ENCODE measurements at places on chromosomes 3 and 15. TPM values are rescaled to one million over a fixed set of nuclear protein-coding genes. Genes with fewer than 3 reads are reported as not detected.

GRCh38 chr3:14451844-14452739 is 49.7 kb downstream of the SLC6A6 start:
- H3K27ac ChIP-seq: peak overlapping the region; percentile 88
- peaks cover 39% of the 10 kb centered on the region for H3K4me1 ChIP-seq
- H3K36me3 ChIP-seq: peaks cover 33% of the 10 kb centered on the region

The RTP4 gene
- total RNA-seq: 6.7 TPM

DNA sequence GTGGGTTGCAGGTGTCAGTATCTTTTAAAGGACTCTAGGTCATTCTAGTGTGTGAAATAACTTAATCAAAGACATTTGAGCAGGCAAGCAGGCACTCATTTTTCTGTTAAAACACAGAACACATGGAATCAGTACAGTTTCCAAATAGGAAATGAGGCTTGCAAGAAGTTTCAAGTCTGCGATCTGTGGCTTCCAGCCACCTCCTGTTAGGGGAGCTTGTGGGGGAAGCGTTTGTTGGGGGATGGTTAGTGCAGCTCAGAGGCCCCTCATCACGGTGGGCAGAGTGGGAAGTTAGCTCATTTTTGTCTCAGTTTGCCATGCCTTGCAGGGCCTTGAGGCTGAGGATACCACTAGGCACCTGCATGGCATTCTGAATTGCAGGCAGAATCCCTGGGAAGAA is 59.9 kb downstream of the SLC6A11 start:
- no peaks in the 10 kb centered on the region for H3K36me3 ChIP-seq
- no peak overlapping the region for H3K27ac ChIP-seq
- DNase-seq: no peak
- H3K4me3 ChIP-seq: no peak overlapping the region
- no peaks in the 10 kb centered on the region for H3K4me1 ChIP-seq

DNA sequence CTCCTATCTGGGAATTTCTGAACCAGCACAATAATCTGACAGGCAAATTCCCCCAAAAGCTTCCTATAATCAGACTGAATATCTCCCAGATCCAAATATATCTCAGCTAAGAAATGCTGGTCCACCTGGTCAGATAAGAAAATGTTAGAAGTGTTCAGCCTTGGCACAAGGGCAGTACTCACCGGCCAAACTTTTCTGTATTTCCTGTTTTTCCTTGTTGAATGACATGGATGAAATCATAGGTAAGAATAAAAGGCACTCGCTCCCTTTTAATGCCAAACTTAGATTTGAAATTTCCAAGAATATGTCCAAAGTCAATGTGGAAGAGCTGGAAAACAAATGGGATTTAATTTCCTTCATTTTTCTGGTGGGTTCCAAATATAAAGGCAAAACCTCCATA is 48.9 kb downstream of the FAIM start:
- no peaks in the 10 kb centered on the region for H3K27me3 ChIP-seq
- no peak overlapping the region for H3K4me3 ChIP-seq

DNA sequence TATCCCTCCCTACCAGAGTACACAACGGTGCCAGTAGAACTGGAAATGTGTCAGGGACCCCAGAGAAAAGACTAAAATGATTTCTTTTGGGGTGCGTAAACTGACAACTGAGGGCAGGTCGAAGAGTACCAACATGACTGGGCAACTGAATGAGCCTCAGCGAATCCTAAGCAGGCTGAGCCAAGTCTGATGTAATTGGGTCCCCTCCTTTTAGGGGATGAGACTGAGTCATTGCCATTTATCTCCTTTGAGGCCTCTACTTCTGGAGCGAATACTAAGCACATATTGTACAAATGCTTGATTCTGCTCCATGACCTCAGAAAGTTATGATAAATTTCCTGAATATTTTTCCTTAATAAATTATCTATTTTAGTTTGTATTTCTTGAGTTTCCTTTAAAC is 17.3 kb upstream of the GPR156 start:
- H3K36me3 ChIP-seq: no peaks in the 10 kb centered on the region
- H3K27me3 ChIP-seq: no peaks in the 10 kb centered on the region
- DNase-seq: peak; percentile 85

The CASR gene
- not detected for total RNA-seq

DNA sequence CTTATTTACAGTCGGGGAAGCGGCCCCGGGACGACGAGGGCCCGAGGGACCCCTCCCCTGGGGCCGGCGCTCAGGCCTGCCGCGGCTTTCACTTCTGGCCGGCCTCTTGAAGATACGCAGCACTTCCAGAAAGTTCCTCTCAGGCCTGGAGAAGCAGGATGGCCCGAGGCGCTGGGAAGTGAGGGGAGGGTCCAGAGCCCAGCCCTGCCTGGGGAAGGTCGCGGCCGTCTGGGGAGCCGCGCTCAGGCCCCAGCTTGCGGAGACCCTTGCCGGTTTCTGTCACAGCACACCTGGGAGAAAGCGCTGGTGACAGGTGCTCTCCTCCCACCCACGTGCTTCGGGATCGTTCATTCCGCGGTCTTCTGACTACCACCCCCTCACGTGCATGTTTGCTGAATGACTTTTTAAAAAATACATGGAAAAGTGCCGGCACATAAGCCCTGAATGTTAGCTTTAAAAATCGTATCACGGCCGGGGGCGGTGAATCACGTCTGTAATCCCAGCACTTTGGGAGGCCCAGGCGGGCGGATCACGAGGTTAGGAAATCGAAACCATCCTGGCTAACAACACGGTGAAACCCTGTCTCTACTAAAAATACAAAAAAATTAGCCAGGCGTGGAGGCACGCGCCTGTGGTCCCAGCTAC is 727 bp upstream of the TM2D3 start:
- no peak for DNase-seq
- peak overlapping the region; percentile 99 for H3K27ac ChIP-seq
- no peaks in the 10 kb centered on the region for H3K27me3 ChIP-seq
- H3K4me3 ChIP-seq: peak overlapping the region; percentile 79
- no peaks in the 10 kb centered on the region for H3K36me3 ChIP-seq

DNA sequence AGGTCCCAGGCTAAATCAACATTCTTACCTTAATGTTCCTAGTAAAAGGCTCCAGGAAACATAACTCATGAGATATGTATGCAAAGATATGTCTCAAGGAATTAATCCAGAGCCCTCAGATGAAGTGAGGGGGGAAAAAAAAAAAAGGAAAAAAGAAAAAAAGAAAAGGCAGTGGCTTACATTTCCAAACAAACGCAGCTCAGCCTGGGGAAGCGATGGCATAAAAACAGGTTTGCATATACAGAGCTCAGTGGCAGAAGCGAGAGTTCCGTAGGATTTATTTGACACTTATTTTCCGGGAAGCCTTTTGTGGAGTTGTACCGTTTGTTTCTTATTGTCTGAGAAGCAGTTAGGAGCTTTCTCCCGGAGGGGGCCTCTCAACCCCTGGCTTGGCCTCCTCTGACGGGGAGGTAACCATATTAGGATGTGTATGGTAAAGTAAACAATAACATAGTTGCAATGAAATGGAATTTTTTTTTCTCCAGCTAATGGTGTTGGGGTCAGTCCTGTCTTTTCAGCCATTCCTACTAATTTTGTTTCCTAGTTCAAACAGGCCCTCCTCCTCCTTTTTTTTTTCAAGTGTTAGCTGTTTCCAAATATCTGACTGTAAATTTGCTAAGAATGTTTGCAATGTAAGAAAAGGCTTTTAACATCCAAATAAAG is 338.6 kb downstream of the FOXP1 start:
- H3K4me3 ChIP-seq: no peak overlapping the region
- H3K36me3 ChIP-seq: no peaks in the 10 kb centered on the region
- no peak for DNase-seq

DNA sequence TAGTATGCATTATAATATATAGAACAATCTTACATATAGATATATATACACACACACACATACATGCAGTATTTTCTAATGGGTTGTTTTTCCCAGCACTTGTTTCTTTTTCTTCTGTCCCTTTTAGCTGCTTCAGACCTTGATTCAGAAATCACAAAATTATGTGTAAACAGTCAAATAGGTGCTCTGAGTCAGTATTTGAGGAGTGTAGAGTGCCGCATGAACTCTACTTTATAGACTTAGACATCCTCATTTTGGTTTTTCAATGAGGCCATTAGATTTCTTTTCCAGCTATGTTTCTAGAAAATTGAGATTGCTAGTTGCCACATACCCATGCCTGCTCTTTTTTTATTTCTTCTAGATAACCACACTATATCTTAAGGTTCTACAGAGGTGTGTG is 58.2 kb downstream of the HHLA2 start:
- H3K27me3 ChIP-seq: no peaks in the 10 kb centered on the region
- H3K4me1 ChIP-seq: no peaks in the 10 kb centered on the region
- no peak overlapping the region for H3K4me3 ChIP-seq
- DNase-seq: no peak

DNA sequence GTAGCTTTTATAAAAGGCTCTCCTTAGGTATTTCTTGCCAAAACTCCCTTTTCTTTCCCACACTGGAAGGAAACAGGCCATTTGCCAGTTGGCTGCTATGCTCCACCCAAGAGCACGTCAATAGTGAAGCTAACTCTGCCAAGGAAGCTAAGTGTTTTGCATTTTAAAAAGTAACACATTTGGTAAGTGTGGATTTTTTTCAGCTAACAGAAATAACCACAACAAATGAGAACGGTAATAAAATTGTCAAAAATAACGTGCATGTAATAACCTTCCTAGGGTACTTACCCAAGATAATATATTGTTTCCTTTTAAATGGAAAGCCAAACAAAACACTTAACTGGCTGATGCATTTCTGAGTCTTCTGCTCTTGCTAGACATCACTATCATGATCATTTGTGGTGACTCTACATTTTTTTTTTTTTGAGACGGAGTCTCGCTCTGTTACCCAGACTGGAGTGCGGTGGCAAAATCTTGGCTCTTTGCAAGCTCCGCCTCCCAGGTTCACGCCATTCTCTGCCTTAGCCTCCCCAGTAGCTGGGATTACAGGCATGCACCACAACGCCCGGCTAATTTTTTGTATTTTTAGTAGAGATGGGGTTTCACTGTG is 4.6 kb downstream of the DPP8 start:
- no peak overlapping the region for H3K27ac ChIP-seq
- no peaks in the 10 kb centered on the region for H3K36me3 ChIP-seq
- H3K27me3 ChIP-seq: no peaks in the 10 kb centered on the region
- no peak overlapping the region for H3K4me3 ChIP-seq

The REC114 gene
- total RNA-seq: not detected

The CCK gene
- total RNA-seq: not detected

DNA sequence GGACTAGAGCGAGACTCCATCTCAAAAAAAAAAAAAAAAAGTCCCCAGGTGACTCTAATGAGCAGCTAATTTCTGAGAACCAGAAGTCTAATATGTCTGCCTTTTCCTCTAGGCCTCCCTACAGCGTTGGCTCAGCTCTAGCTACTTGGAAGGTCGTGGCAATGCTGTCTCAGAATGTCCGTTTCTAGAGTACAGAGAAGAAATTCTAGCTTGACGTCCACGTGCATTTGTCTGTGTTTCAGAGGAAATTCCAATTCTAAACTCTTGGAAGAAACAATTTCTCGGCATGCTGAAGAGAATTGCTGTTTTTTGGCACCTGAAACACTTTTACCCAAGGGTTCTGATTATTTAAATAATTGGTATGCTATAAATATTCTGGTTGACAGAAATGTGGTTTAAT is 78.8 kb downstream of the SOX2 start:
- no peaks in the 10 kb centered on the region for H3K36me3 ChIP-seq
- no peaks in the 10 kb centered on the region for H3K4me1 ChIP-seq

The CFAP100 gene
- 0.17 TPM for total RNA-seq

GRCh38 chr15:38252481-38253350 is at the start of gene SPRED1:
SPRED1 (plus strand) TSS chr15:38252836; CDS start chr15:38253186, 350 bp downstream.
- H3K27ac ChIP-seq: peak within 1 kb of the TSS; percentile 93
- peak; percentile 75 for DNase-seq
- no peaks in the 10 kb centered on the region for H3K27me3 ChIP-seq
- H3K4me1 ChIP-seq: peaks cover 39% of the 10 kb centered on the region
- peak within 1 kb of the TSS; percentile 95 for H3K4me3 ChIP-seq
- H3K36me3 ChIP-seq: no peaks in the 10 kb centered on the region

The UQCC5 gene
- 89.8 TPM for total RNA-seq

The ANKRD63 gene
- total RNA-seq: not detected

DNA sequence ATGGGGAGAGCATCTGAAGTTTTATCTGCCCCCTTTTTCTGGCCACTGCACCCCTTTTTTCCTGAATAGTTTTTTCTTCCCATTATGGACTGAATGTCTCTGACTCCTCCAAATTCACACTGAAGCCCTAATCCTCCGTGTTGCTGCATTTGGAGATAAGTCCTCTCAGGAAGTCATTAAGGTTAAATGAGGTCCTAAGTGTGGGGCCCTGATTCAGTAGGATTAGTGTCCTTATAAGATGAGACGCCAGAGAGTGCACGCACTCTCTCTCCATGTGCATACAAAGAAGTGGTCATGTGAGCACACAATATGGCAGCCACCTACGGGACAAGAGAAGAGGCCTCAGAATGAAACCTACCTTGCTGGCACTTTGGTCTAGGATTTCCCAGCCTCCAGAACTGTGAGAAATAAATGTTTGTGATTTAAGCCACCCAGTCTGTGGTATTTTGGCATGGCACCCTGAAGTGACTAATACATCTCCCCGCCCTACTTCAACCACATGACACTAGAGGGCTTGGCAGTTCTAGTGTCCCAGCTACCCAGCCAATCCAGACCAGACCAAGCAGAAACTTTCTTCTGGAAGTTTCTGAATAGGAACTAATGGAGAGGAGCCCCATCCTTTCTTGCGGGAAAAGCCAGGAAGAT is 191.3 kb downstream of the PDE8A start:
- no peak overlapping the region for H3K27ac ChIP-seq
- H3K36me3 ChIP-seq: no peaks in the 10 kb centered on the region
- peaks cover 6% of the 10 kb centered on the region for H3K4me1 ChIP-seq
- no peak for DNase-seq
- H3K27me3 ChIP-seq: no peaks in the 10 kb centered on the region

DNA sequence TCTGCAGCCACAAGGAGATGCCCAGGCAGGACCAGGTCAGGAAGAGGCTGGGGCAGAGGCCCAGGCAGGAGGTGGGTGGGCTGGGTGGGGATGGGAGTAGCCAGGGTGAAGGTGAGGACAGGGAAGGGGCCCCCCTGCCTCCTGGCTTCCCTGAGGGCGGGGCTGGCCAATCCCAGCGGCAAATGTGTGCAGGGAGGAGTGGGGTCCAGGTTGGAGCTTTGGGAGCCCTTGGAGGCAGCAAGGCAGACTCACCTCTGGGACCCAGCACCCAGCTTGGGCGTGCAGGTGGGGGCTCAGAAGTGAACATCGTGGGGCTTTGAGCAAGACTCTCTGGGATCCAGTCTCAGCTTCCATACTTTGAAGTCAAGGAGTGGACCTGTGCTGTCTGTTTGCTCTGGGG is 25.2 kb downstream of the GP9 start:
- no peak overlapping the region for H3K4me3 ChIP-seq
- no peak overlapping the region for H3K27ac ChIP-seq
- no peak for DNase-seq
- no peaks in the 10 kb centered on the region for H3K36me3 ChIP-seq

All from adrenal gland (tissue), 19 donors.